ENCODE measurements at places on chromosomes 1 and 21.

- DNase-seq = no peak
These were observed 4.2 kb downstream of the SH2D2A start for GRCh38 chr1:156812293-156812990.

DNA sequence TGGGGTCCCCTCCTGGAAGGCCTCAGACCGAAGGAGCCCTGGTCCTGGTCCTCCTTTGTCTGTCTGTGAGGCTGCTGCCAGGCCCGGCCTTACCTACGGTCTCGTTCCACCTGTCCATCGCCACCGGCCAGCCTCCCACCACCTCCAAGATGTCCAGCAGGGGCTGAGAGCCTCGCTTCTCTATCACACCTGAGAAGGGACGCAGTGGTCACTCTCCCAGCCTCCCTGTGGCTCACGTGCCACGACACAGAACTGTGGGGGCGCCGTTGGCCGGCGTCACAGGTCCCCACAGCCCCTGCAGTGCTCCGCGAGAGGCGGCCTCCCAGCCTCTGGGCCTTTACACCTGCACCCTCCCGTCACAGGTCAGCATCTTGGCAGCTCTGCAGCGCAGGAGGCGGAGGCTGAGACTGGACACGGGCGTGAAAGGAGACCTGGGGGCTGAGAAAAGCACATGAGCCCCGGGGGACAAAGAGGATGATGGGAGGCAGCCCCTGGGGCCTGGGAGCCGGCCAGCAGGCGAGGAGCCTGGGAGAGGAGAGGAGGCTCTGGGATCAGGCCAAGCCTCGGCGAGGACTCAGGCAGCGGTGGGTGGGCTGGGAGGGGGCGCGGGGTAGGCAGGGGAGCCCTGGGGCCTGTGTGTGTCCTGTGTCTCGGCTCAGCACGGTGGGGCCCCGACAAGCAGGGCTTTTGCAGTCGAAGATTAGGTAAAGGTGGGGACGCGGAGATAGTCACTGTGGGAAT, 20.5 kb downstream of the PRXL2B start:
- DNase-seq = no peak

DNA sequence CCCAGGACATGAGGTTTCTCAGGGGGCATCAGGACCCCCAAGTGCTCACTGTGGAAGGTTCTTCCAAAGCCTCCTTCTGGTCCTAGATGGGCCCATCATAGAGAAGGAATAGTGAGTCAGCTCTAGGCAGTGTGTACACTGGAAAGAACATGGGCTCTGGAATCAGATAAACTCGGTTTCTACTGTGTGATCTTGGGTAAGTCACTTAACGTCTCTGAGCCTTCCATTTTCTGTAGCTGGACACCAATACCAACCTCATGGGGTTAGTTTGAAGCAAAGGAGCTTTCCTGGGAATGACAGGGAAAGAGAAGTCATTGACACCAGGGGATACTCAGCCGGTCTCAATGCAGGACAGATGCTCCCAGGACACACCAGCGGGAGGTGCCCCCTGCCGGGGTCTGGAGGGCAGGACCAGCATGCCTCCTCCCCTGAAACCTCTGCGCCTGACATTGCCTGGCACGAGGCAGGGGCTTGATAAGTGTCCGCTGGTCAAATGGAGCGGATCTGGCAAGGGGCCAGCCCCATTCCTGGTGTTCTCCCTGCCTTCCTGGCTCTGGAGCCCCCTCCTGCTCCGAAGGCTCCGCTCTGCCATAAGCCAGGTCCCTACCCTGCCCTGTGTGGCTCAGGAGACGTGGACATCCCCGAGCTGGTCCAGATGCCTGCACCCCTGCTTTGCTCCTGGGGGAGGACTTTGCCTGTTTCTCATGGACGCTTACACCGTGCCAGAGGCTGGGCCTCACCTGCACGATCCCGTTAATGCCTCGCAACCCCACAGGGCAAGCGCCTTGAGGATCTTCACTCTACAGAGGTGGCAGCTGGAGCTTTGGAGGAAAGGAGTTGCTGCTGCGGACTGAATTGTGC, 52.8 kb downstream of the EDN2 start:
- DNase-seq = no peak

DNA sequence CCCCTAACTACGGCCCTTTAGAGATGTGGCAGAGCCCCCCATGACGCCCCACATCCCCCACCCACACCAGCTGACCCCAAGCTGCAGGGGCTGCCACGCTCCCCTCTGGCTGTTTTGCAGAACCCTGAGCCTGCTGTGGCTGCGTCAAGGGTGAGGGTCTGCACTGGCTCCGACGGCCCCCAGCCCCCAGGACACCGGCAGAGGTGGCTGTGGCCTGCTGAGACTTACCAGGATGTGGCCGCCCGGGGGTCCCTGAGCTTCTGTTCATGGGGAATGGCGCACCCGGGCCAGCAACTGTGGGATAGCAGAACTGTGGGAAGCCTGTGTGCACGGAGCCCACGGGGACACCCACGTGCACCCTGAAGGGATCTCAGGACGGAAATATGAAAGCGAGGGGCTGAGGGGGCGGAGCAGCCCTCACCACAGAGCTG, 12.8 kb upstream of the RNF223 start:
- no peak for DNase-seq

DNA sequence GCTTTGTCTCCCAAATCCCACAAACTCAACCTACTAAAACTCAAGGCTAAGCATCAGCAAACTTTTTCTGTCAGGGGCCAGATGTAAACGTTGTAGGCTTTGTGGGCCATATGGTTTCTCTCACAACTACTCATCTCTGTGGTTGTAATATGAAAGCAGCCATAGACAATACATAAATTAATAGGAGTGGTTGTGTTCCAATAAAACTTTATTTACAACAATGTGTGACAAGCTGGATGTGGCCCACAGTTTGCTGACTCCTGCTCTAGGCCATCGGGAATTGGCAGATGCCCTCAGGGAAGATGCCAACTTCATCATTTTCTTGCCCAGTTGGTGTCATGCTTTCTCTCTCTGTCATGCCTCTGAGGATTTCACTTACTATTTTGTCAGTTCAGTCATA, 17.5 kb upstream of the ERRFI1 start:
- no peak for DNase-seq

- no peak for DNase-seq
These were observed 357.7 kb downstream of the TTLL7 start for GRCh38 chr1:83641206-83641658.

DNA sequence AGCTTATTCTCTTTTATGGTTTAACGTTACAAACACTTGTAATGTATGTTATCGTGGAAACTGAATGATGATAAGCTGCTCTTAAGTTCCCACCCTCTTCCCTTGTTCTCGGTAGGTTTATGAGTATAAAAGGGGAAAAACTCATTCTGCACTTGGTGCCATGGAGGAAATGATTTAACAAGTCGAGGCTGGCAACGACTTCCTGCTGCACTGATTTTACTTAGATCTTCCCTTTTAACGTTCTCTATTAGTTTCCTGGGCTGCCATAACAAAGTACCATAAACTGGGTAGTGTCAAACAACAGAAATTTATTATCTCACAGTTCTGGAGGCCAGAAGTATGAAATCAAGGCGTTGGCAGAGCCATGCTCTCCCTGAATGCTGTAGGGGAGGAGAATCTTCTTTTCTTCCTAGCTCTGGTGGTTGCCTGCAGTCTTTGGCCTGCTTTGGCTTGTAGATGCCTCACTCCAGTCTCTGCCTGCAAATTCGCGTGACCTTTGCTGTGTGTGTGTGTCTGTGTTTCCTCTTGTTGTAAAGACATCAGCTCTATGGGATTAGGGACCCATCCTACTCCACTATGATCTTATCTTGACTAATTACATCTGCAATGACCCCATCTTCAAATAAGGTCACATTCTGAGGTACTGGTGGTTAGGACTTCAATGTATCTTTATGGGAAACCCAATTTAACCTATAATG, 26.3 kb downstream of the HUNK start:
- no peak for DNase-seq

DNA sequence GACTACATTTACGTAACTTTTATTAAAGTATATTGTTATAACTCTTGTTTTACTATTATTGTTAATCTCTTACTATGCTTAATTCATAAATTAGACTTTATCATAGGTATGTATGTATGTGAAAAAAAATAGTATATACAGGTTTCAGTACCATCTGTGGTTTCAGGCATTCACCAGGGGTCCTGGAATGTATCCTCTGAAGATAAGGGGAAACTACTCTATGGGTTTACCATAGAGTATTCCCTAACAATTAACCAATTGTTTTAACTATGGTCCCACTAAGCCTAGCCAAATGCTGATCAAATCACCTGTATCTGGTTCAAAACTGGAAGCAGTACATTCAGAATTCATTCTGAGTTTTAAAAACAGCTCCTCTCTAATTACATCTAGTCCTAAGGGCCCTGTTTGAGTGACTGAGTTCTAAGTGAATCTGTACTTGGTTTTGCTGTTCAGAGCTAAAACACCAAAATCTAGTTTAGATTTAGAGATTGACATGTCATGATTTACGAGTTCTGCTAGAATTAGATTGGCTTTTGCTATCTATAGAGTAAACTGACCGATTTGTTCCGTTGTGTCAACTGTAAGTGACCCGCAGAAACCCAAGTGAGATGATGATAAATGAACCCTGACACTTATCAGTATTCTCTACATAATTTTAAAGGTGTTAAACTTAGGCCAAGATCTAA, 93.5 kb upstream of the GNG4 start:
- no peak for DNase-seq

DNA sequence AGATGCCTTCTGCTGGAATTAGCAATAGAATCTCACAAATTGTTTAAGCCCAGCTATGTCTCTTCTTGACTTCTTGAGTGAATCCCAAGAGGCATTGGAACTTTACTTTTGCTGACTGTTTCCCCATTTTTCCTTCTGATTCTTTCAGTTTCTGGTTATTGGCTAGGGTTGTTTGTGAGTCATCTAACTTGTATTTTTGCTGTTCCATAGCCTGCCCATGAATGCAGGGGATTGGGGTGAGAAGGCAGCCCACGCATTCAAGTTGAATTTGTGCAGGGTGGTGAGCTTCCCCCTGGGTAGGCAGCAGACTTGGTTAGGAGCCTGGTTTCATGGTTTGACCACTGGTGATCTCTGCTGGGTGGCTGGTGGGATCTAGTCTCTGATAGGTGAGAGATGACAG, 10.4 kb upstream of the KLF17 start:
- no peak for DNase-seq

DNA sequence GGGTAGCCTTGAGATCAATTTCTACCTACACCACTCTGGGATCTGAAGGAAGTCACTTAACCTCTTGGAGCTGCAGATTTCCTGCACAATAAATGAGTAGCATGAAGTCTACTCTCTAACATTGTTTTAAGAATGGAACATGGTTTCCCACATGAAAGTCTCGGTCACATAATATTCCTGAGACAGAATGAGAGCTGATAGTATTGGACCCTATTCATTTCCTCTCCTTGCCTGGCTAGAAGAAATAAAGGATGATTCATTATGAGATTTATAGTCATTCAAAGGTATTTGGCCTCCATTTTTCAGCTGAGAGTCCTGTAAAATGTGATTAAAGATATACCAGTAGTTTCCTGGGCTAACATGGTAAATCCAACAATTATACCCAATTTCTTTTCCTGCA, 56.7 kb downstream of the ARHGAP29 start:
- no peak for DNase-seq

- DNase-seq = no peak
These were observed 123.3 kb downstream of the PCNX2 start for GRCh38 chr1:233172201-233172600.

- DNase-seq = no peak
These were observed 25.2 kb upstream of the GNPAT start for GRCh38 chr1:231215681-231216385.

GRCh38 chr1:201248721-201249559, 34.4 kb upstream of the PKP1 start:
- no peak for DNase-seq

DNA sequence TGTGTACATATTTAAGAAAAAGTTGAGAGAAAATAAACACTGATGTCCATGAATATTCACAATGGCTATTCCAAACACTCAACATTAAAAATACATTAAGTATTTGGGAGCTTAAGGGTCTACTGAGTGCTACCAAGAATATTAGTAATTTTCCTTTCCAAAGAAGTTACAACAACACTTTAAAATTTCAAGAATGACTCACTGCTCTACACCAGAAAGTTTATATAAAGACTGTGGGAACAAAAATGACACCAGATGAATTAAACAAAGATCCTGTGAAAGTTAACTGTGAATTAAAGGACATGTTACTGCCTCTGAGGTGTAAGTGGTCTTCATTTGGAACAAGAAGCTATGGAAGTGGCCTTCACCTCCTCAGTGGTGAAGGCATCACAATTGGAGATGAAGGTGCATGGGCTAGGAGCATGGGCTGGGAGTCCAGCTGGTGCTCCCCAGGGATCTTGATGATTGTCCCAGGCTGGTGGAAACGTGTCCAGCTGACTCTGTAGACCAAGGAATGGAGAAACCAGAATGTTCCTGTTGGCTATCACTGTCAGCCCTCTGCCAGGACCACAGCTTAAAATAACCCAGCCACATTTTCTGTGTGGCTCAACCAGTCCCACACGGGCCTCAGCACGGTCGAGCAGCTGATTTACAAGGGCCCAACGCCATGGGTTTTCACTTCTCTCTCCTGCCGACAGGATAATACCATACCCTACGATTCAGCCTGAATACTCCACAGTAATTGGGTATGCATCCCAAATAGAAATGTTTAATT, 28.8 kb downstream of the TAF5L start:
- DNase-seq = no peak

GRCh38 chr1:215188302-215188950, 105.9 kb downstream of the KCNK2 start:
- DNase-seq = no peak

DNA sequence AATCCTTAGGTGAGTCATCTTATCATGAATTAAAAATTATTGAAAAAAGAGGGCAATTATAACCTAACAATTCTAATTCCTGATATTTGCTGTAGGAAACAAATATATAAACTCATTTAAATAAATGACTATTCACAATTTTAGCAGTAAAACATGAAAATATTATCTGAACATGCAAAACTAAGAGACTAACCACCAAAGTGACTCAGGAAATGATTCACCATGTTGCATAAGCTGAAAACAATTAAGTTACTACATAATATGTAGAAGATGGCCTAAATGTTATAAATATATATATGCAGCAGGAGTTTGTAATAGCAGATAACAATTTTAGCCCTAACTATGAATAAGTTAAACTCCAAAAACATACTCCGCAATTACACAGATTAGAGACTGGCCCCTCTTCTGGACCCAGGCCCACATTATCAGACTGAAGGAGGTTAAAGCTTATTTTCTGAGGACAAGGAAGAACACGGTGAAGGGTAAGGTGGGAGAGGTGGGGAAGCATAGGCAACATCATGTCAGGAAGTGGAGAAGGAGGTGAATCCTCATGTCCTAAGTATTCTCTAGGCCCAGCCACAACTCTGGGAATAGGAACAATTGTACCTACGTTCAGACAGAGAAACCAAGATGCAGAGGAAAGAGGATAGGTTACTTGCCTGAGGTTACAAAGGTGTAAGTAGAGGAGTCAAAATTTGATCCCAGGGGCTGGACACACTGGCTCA, 15.6 kb upstream of the AIM2 start:
- no peak for DNase-seq

DNA sequence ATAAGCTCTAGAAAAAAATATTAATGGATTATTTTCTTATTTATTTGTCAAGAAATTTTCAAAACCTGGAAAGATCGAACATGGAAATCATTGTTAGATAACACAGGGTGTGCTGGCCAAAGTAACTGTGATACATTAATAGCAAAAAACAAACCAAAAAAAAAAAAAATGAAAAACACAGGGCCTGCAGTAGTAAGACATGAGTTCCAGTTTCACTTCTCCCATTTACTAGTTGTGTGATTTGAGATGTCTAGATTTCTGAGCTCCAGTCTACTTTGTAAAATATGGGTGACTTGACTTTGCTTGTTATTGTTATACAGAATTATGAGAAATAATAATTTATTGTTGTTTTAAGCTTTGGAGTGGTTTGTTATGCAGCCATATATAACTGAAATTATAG, 13.6 kb downstream of the FAM177B start:
- DNase-seq = no peak

GRCh38 chr21:34342476-34342875, 21.3 kb upstream of the KCNE2 start:
- DNase-seq = no peak

Data from stimulated activated CD4-positive, alpha-beta T cell treated with anti-CD3 and anti-CD28 coated beads, TNF-alpha, amount 100 ng/mL, for 1 hour (primary cell).